ENCODE measurements at places on chromosomes 11 and 22. TPM values are rescaled to one million over a fixed set of nuclear protein-coding genes. Genes with fewer than 3 reads are reported as not detected.

DNA sequence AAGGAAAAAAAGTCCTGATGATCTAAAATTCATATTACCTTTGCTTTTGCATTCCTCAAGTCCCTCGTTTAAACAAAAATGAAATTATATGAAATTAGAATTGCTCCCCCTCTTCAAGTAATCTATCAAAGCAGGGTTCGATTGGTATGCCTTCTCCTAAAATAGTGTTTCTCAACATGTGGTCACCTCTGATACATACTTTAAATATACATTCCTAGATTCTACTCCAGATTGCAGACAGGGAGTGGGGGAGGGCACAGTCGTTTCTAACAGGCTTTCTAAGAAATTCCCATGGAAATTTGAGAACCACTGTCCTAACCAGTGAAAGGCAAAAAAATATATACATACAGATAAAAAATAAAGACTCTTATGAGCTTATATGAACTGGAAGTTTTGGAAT lies 22.6 kb upstream of the IRAG1 start:
- DNase-seq: no peak

Gene DPAGT1
- 31.0 TPM for total RNA-seq

Gene FAM168A
- 14.1 TPM for total RNA-seq

Gene KCNJ11
- 1.2 TPM for total RNA-seq

Gene KCNJ1
- total RNA-seq: 0.20 TPM

Gene RAB36
- total RNA-seq: 2.1 TPM

GRCh38 chr11:17164361-17165246 lies 43.2 kb downstream of the PIK3C2A start:
- no peak for DNase-seq

GRCh38 chr11:38543311-38543710 lies 1945.3 kb upstream of the RAG2 start:
- DNase-seq: no peak

Gene RHOD
- total RNA-seq: not detected
